ENCODE measurements at places on chromosomes 13 and 19.

GRCh38 chr13:71967990-71968389 lies 101.0 kb upstream of the DACH1 start:
- DNase-seq: no peak

DNA sequence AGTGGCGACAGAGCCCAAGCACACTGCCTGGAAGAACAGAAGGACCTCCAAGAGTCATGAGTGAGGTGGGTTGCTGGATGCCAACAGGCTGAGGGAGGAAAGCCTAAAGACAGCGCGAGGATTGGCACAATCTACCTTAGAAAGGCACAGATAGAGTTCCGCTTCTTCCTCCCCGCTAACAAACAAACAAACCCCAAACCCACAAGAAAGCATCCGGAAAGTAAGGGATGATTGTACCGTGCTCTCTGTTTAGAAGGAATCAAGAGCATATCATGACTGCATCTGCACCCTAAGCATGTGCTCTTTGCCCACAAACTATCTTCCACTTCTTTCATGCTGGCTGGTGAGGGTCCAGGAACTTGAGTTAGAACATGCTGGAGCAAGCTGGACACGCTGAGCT lies 233.0 kb upstream of the KLF12 start:
- DNase-seq: no peak

- no peak for DNase-seq
These were observed 1.5 kb downstream of the ZNF235 start for GRCh38 chr19:44303320-44303719.

DNA sequence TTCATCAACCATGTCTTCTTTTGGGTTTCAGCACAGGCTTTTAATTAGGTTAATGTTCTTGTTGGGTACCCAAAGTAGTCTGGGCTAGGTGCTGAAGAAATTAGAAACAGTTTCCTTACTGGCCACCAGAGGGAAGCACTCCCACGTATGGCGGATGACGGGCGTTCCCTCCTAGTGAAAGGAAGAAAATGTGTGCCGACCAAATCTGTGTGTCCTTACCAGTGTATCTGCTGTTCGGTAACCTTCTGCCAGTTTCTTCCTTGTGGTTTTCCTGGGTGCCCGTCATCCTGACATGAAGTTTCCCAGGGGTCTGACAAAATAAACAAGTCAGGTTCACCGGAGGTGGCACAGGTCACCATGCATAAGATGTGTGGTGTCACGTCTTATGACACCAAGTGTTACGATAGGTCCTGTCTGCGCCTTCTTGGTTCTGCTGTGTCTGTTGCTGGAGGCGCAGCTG lies 6.0 kb upstream of the WDR88 start:
- peak; percentile 70 for DNase-seq

DNA sequence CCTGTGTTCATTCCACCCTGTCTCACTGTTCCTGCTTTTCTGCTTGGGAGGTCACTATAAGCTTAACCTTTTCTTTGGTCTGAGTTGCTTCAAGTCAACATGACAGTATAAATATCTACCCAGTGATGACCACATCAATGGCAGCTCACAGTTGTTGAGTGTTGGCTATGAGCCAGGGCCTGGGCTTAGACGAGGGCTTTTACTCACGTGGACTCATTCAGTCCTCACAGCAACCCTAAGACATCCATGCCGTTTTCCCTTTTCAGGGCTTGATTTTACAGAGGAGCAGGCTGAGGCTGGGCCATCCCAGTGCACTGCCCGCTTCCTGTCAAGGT lies 10.2 kb upstream of the CCDC97 start:
- peak; percentile 73 for DNase-seq

DNA sequence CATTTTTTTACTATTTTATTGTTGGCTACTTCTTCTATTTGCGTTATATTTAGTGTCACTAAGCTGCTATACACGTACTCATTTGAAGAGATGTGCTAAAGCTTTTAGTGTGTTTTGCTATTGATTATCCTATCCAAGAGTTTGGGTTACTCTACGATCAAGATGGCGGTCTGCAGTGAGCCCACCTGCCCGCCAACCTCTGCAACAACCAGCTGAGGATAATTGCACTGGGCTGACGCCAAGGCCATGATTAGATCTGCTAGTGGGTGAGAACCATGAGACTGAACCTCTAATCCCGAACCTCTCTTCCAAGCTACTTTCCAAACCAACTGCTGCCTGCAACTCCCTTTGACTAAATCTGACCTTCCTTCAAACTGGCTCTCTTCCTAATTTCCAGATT lies 1.8 kb downstream of the CPB2 start:
- DNase-seq: no peak

DNA sequence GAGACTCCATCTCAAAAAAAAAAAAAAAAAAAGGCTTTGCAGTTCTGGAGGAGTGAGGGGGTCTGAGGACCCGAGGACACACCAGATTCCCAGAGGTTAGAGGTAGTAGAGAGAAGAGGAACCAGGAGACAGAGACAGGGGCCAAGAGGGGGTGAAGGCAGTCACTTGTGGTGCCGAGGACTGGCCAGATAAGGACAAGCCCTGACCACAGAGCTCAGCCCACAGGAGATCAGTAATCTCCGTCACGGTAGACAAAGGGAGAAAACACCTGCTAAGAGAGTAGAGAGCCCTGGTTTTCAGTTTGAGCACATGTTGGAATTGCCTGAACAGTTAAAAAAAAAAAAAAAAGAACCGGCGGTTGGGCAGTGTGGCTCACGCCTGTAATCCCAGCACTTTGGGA lies 1.7 kb upstream of the PRAM1 start:
- DNase-seq: no peak

DNA sequence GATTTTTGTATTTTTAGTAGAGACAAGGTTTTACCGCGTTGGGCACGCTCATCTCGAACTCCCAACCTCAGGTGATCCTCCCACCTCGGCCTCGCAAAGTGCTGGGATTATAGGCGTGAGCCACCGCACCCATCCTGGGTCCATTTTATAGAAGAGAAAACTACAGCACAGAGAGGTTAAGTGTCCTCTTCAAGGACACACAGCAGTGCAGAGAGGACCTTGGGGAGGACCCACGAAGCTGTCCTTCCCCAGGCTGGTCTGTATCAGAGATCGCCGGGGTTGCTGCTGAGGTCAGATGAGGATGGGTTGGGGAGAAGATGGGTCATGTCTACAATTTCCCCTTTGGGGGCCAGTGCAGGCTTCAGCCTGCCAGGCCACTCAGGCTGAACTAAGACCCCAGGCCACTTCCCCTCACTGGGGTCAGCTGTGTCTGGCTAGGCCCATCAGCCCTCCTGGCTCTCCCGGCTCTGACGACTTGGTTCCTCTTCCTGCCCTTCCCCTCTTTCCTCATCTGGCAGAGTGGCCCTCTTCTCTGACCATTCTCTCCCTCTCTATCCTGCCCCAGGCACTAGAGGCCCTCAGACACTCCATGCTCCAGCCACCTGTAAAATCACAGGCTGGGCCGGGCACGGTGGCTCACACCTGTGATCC lies 9.6 kb downstream of the MYO1F start:
- no peak for DNase-seq

DNA sequence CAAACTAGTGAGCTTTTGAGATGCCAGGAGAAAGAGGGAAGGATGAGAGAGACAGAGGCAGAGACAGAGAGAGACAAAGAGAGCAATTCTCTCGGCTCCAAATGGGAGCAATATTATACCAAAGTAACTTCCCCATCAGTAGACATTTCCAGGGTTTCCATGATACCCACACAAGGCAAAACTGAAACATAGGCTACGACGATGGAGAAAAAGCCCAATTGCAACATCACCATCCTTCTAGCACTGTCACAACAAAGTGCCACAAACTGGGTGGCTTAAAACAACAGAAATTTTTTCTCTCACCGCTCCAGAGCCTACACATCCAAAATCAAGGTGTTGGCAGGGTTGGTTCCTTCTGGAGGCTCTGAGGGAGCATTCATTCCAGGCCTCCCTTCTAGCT lies 81.4 kb downstream of the KCTD12 start:
- no peak for DNase-seq

- peak; percentile 62 for DNase-seq
These were observed 63.4 kb downstream of the KCTD12 start for GRCh38 chr13:76822698-76823267.

- DNase-seq: no peak
These were observed 30.1 kb downstream of the OPA3 start for GRCh38 chr19:45554481-45554880.

DNA sequence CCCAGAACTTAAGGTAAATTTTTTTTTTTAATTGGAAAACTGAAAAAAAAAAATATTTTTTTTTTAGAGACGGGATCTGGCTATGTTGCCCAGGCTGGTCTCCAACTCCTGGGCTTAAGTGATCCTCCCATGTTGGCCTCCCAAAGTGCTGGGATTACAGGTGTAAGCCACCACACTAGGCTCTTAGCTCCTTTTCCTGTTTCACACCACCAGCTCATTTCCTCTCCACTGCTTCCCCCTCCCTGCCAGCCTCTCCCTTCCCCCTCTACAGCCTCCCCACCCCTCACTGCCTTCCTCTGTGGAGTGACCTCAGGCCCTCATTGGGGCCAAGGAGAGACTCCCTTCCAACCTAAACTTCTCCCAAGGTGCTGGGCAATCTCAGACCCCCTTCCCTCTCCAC lies 4.2 kb upstream of the GIPR start:
- DNase-seq: no peak

- DNase-seq: peak; percentile 48
These were observed 67.5 kb upstream of the DOCK9 start for GRCh38 chr13:99045396-99045795.

DNA sequence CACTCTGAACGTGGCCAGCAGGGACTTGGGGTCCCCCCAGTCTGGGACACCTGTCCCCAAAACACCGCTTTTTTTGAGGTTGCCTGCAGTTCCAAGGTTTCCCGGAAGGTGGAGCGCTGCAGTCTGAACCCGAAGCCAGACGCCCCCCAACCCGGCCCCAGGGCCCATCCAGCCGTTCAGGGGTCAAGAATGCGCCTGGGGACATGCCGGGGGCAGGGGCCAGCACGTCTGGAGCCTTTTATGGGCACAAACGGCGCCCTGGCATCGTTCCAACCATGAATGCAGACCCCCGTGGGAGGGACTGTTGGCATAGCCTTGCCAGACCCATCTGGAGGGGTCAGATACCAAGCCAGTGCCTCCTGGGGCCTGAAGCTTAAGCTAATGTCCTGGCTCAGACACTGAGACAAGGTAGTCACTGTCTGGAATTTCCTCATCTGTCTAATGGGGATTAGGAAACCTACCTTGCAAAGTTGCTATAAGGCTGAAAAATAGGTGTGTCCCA lies 6.9 kb downstream of the S1PR5 start:
- DNase-seq: no peak

- DNase-seq: no peak
These were observed 23.2 kb downstream of the SUGP1 start for GRCh38 chr19:19296953-19297689.

DNA sequence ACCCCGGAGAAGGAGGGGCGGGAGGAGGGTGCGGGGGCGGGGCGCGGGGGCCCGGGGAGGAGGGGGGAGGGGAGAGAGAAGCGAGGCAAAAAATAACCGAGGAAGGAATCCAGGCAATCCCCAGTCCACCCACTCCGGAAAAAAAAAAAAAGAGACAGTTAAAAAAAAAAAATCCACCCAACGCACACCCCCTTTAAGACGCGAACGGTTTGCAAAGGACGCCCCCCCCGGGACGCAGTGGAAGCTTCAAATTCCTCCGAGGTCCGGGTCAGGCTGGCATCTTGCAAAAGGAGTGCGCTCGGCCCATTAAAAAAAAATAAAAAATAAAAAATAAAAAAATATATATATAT lies at the start of gene CACNA1A:
Gene CACNA1A, minus strand, starts transcription at position 9 of the 350 bp plus-strand sequence. CDS start 255 bp downstream, outside the sequence.
- DNase-seq: no peak

DNA sequence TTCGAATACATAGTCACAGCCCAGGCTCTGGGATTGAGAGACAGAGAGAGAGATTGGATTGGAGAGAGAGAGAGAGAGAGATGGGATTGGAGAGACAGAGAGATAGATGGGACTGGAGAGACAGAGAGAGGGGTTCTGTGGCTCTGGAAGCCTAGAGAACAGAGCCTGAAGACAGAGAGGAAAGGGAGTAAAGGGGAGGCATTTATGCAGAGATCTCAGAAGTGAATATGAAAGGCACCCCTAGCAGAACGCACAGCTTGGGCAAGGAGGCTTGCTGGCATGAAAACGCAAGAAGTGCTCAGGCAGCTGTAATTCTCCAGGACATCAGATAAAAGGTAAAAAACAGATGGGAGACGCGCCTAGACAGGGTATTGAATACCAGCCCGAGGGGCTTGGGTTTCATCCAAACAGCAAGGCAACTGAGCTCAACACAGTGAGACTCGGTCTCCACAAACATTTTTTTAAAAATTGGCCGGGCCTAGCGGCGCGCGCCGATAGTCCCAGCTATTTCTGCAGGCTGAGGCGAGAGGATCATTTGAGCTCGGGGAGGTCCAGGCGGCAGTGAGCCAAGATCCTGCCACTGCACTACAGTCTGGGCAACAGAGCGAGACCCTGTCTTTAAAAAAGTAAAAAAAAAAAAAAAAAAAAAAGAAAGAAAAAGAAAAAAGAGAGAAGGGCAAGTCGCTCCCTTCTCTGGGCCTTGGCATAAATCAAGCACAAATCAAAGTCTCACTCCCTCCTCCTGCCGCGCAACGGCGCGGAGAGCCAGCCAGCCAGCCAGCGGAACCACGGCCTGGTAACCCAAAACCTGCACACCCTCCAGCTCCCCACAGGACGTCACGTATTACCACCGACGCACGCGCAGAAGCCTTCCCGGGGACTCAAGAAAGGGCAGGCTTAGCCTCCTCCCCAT lies 774 bp upstream of the PPP2R1A start:
- DNase-seq: no peak

GRCh38 chr19:39207293-39207836 lies 3.3 kb upstream of the SYCN start:
- no peak for DNase-seq

GRCh38 chr19:55156202-55157063 lies 1.1 kb downstream of the TNNI3 start:
- DNase-seq: peak; percentile 46

DNA sequence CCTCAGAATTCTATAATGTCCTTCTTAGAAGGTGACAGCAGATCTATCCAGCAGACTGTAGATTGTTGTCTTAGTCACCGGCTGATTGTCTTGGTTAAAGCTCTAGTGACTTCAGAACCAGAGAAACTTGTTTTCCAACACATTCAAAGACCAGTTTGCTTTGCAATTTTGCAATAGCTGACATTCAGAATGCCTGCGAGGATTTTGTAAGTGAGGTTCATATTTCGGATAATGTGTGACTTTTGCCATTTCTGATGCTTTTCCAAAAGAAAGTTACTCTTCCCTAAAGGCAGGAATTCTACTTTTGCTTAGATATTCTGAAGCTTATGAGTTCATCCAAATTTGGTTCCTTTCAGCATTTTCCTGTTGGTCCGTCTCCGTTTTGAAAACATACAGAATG lies 13.2 kb downstream of the SPINT2 start:
- DNase-seq: no peak

- no peak for DNase-seq
These were observed 3.3 kb downstream of the EEF2 start for GRCh38 chr19:3981736-3982681.
